NCI-H1417 treated with DMSO at 0.1 percent for 48 hours (cell line): ENCODE measurements at places on chromosomes 12 and 14.

DNA sequence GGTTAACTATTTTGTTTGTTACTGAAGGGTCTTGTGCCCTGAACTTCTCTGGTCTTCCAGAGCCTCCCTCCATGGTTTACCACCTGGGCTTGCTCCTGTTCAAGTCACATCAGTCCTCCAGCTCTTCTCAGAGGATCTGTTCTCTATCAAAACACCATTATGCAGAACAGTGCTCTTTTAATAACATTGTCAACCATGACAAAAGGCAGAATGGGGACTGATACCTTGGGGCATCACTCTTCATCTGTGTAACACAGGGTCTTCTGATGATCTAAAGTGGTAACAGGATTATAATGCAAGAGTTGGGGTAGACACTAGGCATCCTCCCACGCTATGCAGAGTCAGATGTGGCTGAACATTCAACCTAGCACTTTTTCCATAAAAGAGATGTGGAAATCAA, 38.4 kb downstream of the ESR2 start:
- no peak for DNase-seq

DNA sequence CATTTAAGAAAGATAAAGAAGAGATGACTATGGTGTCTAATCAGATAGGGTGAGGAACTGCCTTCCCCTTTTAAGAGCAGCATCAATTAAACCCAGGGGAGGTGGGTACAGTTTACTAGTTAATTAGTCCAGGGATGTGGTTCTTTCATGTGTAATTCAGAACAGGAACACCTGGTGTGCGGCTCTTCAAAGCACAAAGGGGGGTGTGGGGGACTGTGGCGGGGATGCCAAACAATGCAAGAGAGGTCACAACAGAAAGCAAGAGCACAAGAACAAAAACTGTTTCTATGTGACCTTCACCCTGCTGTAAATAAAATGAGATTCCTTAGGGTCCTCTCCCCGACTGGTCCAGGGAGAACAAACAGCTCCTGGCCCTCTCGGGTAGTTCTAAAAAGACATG, 183.9 kb upstream of the SOX5 start:
- DNase-seq, result peak; percentile 67

- DNase-seq, result no peak
Observed at GRCh38 chr14:89491711-89492381, 74.8 kb upstream of the FOXN3 start.

DNA sequence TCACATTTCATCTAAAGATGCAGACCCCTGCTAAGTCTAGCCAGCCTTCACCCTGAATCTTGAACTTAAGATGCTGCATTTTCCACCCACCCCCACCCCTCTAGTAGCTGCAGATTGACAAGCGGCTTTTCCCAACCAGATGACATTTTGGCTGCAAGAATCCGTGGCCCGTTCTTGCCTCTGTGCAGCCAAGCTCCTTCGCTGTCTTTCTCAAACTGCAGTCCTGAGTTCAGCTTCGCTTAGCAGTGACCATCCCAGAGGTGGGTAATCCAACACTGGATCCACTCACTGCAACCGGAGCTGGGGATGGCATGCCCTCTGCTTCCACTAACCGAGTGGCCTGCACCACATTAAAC, 765 bp upstream of the NFYB start:
- no peak for DNase-seq

GRCh38 chr14:50821510-50822464, 9.2 kb downstream of the NIN start:
- no peak for DNase-seq

DNA sequence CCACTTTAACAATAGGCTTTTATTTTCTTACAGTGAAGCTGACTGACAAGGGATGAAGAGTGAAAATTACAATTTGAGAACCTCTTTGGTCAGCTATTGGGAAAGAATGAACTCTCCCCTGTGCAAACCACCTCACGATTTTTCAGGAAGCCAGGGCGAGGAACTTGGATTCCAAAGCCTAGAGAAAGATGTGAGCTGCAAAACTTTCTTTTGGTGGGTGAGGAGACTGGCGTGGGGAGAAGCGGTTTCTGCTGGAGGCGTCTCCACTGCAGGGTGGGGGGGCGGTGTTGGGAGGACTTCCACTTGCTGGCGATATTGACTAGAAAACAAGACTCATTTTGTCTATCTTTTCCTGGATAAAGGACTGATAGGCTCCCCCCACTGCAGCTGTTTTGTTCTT, 59.3 kb upstream of the VRK1 start:
- DNase-seq, result no peak

DNA sequence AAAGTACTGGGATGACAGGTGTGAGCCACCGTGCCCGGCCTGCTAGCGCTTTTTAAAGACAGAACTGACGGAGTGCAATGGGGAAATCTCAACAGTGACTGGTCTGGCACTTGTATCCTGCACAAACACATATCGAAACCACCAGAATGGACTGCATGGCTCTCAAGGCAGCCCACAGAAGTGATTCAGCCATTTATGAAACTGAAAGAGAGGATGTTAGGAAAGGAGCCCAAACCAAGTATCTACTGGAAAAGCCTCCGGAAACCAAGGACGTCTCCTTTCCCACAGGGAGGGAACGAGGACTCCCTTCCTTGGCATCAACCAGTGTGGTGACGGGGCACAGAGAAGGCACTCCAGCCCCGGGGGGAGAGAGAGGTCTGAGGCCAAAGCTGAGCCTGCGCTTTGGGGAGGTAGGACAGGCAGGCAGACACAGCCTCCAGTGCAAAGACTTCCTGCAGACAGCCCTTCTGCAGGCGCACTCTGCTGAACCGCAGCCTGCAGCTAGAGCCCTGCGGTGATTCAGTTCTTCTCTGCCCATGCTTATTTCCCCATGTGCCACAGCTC, 16.5 kb downstream of the SLC15A4 start:
- no peak for DNase-seq

- no peak for DNase-seq
Observed at GRCh38 chr14:33833706-33834465, 117.0 kb downstream of the EGLN3 start.

DNA sequence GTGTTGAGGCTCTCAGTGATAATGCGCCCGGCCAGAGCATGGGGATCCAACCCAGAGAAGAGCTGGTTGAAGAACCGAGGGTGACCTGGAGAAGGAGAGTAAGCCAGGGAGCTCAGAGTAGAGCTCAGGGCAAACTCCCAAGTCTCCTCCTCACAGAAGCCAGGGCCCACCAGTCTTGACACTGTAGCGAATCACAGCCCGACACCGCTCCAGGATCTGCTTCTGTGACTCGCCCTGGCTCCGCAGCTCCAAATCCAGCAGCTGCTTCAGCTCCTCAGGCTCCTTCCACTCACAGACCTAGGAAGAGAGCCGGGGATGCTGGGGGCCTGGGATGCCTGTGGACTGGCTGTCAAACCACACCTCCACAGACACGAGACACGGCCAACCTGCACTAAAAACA, 8.2 kb upstream of the ZNF740 start:
- DNase-seq, result no peak

- no peak for DNase-seq
Observed at GRCh38 chr12:79140711-79141110, 276.1 kb downstream of the SYT1 start.

DNA sequence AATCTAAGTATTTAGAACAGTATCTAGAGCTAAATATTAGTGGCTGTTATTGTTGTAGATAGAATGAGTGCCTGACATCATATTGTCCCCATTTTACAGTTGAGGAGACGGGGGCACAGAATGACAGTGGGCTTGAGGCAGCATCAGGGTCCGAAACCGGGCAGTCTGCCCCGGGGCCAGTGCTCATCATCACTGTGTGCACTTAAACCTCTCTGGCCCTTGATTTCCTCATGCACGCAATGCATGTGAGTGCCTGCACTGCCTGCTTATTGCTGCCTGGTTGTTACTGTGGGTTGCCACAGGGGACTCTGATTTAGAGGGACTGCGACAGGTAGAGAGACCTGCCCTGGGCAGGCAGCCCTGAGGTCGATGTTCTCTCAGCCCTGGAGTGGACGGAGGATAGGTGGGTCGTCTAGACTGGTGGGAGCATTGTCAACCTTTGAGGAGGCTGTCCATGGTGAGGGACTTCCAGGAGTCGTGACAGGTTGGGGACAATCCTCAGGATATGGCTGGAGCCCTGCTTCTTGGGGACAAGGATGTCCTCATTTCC, 9.8 kb downstream of the ACVRL1 start:
- DNase-seq, result no peak

DNA sequence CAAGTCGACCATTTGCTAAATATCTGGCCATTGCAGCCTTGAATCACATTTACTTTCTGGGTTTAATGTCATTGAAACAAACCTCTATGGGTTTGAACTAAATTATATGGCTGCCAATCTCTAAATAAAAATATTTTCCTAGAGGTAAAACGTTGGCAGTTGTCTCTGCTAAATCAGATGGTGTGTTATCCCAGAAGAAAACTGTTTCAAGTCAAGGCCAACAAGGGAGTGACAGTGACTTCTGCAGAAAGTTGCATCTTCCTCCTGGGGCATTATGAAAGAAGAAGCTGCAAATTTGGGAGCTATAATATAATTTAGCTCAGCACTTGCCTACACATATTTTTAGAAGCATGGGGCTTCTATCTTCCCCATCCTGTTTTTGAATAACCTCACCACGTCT, 116.2 kb downstream of the TTC8 start:
- DNase-seq, result no peak

DNA sequence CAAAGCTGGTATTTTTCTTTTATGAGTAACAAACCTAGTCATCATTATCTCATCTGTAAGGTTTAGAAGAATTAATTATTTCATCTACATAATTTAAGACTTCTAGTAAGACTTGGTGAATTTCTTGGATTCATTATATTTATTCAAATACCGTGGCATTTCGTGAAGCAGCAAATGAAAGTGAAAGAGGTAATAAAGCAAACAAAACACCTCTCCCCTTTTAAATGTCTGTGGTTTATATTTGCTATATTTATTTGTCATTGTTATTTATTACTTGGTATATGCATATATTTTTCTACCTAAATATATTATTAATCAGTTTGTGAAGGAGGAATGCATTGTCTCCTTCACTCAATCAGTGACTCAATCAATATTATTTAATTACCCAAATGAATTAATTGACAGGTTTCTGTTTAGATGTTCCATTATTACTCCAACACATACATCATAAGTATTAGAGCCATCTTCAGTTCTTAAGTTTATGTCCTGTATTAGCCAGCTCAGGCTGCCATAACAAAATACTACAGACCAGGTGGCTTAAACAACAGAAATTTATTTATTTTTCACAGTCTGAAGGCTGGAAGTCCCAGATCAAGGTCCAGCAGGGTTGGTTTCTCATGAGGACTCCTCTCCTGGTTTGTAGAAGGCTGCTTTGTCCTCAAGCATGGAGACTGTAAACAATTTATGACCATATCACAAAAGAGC, 6.6 kb downstream of the CFAP54 start:
- DNase-seq, result no peak

- DNase-seq, result peak; percentile 45
Observed at GRCh38 chr12:459430-460258, at the start of gene B4GALNT3. TSS of gene B4GALNT3 (plus strand) at chr12:459939. CDS start at chr12:460377, 438 bp downstream.

DNA sequence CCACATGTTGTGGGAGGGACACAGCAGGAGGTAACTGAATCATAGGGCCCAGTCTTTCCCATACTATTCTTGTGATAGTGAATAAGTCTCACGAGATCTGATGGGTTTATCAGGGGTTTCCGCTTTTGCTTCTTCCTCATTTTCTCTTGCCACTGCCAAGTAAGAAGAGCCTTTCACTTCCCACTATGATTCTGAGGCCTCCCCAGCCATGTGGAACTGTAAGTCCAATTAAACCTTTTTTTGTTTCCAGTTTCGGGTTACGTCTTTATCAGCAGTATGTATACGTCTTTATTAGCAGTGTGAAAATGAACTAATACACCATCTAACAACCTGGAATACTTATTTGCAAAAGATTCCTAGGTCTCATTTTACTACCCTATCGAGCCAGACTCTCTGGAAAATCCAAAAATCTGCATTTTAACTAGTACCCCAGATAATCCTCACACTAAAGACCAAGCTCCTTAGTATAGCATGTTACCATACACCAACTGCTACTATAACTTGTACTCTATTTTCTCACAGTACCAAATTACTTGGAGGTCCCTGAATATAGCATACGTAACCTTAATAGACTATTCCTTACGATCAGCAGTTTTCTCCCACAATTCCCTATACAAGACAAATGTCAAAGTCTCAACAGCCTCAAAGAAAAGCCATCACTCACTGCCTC, 11.5 kb downstream of the GTF2A1 start:
- DNase-seq, result no peak

DNA sequence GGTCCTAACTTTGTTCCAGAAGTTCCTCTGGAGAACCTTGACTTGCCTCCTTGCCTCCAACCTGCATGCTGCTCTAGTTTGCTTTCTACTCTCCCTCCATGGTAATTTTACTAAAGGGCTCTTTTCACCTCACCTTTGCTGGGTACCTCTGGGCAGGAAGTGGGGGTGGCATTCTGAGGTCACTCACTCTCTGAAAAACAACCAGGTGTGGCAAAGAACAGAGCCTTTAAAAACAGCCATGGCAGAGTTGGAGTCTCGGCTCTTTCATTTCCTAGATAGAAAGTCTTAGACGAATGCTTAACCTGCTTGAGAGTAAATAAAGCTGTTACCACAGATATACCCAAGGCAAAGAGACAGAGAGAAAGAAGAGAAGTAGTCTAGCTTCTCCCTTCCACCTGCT, 827.9 kb downstream of the BCL11B start:
- no peak for DNase-seq

- no peak for DNase-seq
Observed at GRCh38 chr12:26817183-26817591, 15.8 kb downstream of the ITPR2 start.

- no peak for DNase-seq
Observed at GRCh38 chr12:121713257-121713777, 765 bp downstream of the TMEM120B start.

DNA sequence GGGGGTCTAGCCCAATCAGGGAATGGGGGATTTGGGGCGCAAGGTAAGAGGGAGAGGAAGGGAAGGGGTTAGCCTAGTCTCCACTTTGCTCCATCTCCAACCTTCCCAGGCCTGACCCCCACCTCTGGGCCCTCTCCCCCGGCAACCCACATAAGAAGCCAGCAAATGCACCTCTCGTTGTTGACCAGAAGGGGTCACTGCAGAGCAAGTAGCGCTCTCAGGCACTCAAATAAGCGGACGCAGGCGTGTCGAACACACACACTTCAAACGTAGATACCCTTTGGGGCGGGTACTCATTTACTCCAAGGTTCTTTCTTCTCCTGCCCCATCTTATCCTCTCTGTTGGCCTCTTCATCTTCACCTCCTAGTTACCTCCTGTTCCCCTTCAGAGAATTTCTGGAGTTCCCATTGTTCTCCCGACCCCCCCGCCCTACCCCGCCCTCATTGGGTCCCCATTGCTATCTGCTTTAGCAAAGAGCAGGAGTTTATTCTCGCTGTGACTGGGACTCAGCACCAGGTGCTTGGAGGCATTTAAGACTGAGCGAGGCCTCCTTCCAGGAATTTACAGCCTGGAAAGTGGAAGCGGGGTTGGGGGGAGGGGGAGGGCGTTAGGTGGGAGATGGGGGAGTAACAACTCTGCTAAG, 1.5 kb upstream of the SRRM4 start:
- no peak for DNase-seq

- no peak for DNase-seq
Observed at GRCh38 chr14:103353362-103353761, 19.3 kb downstream of the EIF5 start.
